T-cell (primary cell): ENCODE measurements at places on chromosomes 2 and 18. TPM values are rescaled to one million over a fixed set of nuclear protein-coding genes. Genes with fewer than 3 reads are reported as not detected.

- H3K27me3 ChIP-seq, result no peaks in the 10 kb centered on the region
- no peak for DNase-seq
- H3K36me3 ChIP-seq, result peaks cover 2% of the 10 kb centered on the region
- H3K27ac ChIP-seq, result no peak overlapping the region
These were observed 29.5 kb upstream of the NFU1 start for GRCh38 chr2:69466728-69467127.

- H3K27ac ChIP-seq, result no peak overlapping the region
- no peak for DNase-seq
- H3K36me3 ChIP-seq, result no peaks in the 10 kb centered on the region
- no peaks in the 10 kb centered on the region for H3K27me3 ChIP-seq
These were observed 151.6 kb upstream of the LRATD1 start for GRCh38 chr2:14480906-14481305.

DNA sequence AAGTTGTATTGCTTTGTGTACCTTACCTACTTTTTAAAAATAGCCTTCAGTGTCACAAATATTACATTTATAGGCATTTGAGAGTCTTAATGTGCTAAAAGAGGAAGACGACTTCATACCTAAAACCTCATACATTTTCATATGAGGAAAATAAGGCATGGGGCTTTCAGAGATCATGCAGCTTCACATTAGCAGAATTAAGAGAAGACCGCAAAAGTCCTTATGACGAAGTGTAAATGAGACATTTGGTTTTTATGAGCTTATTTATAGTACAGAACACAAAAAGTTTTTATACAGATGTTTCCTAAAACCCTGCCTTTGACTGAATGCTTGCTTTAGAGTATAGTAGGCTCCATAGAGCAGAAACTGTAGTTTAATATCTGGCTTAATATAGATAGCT lies 10.1 kb upstream of the CCDC138 start:
- no peaks in the 10 kb centered on the region for H3K27me3 ChIP-seq
- H3K4me3 ChIP-seq, result no peak overlapping the region
- H3K36me3 ChIP-seq, result peaks cover 53% of the 10 kb centered on the region
- H3K27ac ChIP-seq, result no peak overlapping the region

- no peaks in the 10 kb centered on the region for H3K4me1 ChIP-seq
- H3K27me3 ChIP-seq, result no peaks in the 10 kb centered on the region
- H3K4me3 ChIP-seq, result no peak overlapping the region
- H3K27ac ChIP-seq, result no peak overlapping the region
These were observed 30.1 kb upstream of the PNO1 start for GRCh38 chr2:68127358-68128242.

DNA sequence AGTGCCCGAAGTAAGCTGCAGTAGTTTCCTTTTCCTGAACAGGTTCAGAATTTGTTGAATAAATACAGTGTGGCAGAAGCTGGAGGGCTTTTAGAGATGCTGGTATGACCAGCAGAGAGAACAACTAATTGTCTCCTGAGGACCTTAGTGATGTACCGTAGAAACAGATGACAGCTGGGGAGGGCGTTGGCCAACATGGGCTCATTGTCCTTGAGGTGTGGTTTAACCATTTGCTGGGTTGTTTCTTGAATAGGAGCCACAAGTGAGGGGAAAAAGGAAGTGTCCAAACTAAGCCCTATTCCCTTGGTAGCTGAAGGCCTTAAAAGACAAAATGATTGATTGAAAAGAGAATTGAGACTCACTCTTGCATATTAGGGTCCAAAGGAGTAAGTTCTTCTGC lies 11.7 kb upstream of the FAM228A start:
- H3K36me3 ChIP-seq, result no peaks in the 10 kb centered on the region
- H3K4me3 ChIP-seq, result no peak overlapping the region
- H3K27ac ChIP-seq, result no peak overlapping the region
- no peaks in the 10 kb centered on the region for H3K4me1 ChIP-seq

DPY30 gene
- total RNA-seq, result 30.3 TPM

VWA3B gene
- total RNA-seq, result not detected
